ENCODE measurements at places on chromosomes 5 and 9.
A peak's percentile ranks its signal among the peaks of the same experiment; 100 is the strongest.

- no peak for DNase-seq
These were observed 21.8 kb downstream of the MEF2C start for GRCh38 chr5:88861231-88861630.

GRCh38 chr5:176647843-176648473 lies 674 bp downstream of the TSPAN17 start:
- DNase-seq, result peak; percentile 70

DNA sequence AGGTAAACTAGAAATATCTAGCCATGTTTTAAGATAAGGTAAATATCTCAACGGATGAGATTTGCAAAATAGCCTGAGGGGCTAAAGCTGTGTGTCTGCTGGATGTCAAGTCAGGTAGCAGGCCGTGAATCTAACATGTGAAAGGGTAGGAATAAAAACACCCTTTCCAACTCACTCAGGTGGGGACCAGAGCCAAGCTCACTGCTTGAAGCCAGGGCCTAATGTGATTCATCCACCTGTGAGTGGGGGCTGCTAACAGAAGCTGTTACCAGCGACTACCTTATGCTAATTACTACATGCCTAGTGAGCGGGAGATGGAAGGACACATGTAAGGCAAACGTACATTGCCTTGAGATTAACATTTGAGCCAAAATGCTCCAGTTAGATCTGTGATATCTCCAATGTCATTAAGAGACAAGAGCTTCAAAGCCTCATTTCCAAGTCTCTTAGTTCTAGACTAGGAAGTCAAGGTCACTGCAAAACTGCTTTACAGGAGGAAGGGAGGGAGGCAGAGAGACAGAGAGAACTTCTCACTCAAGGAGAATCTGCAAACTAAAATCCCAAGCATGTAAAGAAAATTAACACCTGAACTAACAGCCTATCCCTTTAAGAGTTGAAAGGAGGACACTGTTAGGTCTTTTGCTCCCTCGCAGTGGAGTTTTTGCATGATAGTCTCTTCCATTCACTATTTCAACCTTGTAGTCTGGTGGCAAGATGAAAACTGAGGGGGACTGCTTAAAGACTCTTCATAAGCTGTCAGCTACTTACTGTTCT lies 141.6 kb upstream of the RPS23 start:
- DNase-seq, result no peak

DNA sequence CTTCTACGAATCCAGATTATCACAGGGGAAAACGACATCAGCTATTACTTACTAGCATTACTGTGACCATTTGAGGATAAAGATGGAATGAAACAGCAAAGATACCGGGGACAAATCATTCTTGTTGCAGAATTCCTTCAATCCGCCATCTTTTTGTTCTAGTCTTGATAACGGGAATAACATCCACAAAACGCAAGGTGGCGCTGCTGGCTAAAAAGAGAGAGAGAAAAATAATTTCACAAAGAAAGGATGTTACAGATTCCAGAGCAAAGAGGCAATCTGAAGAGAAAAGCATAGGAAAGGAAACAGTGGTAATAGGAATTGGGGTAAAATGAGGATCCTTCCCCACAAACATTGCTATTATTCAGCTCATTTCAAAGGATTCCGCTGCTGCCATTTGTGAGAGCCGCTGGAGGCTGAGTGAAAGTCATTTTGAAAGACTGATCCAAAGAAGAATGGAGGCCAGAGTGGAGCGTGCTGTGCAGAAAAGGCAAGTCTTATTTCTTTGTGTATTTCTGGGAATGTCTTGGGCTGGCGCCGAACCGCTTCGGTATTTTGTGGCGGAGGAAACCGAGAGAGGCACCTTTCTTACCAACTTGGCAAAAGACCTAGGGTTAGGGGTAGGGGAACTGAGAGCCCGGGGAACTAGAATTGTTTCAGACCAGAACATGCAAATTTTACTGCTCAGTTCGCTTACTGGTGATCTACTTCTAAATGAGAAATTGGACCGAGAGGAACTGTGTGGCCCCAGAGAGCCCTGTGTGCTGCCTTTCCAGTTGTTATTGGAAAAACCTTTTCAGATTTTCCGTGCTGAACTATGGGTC lies at the start of gene PCDHB7:
PCDHB7 (plus strand) TSS at position 264 of the 824 bp plus-strand sequence; CDS start at position 456, 192 bp downstream.
- no peak for DNase-seq

- DNase-seq, result no peak
These were observed 178.1 kb downstream of the TMEM161B start for GRCh38 chr5:88090506-88090905.

GRCh38 chr5:89302102-89302891 lies 419.3 kb upstream of the MEF2C start:
- DNase-seq, result no peak

GRCh38 chr9:30732060-30732459 lies 1652.4 kb upstream of the ACO1 start:
- DNase-seq, result no peak

DNA sequence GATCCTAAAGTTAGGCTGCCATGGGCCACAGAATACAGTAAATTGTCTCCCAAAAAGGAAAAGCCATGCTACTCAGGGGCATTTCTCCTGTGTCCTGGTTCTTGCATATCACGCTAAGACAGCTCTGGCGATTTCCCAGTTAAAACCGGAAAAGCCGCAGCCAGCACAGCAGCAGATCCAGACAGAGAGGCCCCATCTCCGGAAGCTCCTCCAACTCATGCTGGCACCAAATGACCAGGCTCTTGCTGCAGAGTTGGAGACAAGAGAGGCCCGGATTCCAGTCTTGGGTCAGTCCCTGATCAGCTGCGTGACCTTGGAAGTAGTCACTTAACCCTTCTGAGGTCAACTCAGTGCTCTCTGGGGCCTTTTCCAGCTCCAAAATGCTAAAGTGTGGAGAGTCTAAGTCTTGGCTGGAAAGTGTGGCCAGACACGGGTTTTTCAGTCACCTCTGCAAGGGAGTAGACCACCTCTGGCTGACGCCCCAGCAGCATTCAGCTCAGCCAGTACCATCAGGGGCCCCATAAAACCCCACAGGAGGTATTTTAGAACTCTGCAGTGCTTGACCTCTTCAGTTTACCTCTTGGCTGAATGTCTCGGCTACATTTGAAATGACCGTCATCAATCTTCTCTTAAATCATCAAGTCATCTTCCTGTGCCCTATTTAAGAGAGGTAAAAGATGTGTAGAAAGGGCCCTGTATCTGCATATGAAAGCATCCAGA lies 16.2 kb downstream of the GDNF start:
- no peak for DNase-seq

DNA sequence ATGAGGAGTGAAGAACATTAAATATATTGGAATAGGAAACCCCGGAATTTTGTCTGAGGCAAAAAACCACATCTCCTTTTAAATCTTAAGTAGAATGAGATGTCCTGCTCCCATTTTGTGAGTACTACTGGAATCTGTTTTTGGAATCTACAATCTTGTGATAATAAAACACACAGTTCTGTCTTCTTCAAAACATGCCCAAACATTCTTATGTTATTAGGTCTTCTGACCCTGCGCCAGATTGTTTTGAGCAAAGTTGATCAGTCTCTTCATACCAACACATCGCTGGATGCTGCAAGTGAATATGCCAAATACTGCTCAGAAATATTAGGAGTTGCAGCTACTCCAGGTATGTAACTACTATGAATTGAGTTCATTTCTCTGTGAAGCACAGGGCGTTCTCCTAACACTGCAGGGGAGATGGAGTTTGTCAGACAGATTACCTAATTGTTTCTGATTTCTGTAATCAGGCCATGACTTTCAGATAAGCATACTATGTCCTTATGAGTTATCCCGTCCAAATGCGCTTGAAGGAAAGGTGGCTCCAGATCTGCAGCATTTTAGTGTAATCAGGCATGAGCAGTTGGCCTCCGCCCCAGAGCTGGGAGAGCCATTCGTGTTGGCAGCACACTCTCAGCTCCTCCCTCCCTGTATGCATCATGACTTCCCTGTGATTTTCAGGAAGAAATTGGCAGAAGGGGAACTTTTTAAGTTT lies 88.0 kb downstream of the NLN start:
- DNase-seq, result no peak

DNA sequence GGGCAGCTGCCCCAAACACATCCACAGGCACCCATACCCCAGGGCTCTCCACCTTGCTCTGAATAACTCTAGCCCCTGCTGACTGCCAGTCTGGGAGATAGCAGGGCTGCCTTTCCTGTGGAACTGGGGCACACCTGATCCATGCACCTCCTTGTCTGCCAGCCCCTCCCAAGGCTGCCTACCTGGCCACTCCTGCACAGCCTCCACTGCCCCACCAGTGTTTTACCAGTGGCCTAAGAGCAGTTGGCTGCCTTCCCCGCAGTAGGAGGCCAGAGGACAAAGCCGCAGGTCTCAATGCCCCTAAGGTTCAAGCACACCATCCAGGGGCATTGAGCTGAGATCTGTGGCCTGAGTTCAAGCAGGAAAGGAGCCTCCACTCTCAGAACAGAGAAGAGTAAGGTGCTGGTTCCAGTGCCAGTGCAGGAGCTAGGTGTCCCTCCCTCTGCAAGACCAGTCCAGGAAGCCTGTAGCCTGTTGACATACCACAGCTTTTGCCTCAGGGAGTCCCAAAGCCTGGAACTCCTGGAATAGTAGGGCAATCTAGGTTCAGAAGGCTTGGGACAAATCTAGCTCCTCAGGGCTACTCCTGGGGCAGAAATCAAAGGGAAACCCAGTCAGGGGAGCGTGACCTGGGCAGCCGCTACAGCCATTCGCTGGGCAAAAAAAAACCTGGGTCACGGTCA lies 514.5 kb upstream of the PTGER4 start:
- no peak for DNase-seq

DNA sequence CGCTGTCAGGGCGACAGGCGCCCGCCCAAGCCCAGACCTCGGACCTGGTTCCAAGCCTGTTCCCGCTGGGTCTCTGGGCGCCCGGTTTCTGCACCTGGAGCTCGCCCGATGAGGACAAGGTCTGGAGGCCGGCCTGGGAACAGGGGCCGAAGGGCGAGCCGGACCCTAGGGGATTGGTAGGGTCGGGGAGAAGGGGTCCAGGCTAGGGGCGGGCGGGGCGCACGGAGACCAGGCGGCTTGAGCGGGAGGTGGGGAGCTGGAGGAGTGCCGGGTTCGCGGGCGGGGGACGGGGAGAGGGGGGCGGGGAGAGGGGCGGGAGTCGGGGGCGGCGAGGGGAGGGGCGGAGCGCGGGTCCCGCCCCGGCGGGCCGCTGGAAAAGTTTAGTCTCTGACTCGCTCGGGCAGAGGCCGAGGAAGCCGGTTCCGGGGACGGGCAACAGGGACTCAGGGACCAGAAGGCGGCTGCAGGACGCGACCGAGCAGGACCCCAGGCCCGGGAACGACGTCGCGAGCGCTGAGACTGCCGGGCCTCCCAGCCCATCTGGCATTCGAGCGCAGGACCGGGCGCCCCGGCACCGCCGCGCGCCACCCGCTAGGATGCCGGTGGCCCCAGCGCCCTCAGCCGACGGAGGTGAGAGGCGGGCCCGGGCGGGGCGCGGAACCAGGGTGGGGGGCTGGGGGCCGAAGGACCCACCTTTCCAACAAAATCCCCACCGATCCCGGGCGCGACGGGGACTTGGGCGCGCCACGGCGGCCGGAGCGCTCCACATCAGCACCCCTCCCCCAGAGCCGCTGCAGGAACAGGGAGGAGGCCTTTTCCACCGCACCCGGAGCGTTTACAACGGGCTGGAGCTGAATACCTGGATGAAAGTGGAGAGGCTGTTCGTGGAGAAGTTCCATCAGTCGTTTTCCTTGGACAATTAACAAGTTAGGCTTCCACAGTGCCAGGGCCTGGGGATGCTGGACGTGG lies at the start of gene S1PR3:
S1PR3 (plus strand) TSS at position 403 of the 969 bp plus-strand sequence. CDS start 9,733 bp downstream, outside the sequence.
- peak; percentile 76 for DNase-seq

- no peak for DNase-seq
These were observed 164.4 kb downstream of the DAB2IP start for GRCh38 chr9:121815546-121816448.

DNA sequence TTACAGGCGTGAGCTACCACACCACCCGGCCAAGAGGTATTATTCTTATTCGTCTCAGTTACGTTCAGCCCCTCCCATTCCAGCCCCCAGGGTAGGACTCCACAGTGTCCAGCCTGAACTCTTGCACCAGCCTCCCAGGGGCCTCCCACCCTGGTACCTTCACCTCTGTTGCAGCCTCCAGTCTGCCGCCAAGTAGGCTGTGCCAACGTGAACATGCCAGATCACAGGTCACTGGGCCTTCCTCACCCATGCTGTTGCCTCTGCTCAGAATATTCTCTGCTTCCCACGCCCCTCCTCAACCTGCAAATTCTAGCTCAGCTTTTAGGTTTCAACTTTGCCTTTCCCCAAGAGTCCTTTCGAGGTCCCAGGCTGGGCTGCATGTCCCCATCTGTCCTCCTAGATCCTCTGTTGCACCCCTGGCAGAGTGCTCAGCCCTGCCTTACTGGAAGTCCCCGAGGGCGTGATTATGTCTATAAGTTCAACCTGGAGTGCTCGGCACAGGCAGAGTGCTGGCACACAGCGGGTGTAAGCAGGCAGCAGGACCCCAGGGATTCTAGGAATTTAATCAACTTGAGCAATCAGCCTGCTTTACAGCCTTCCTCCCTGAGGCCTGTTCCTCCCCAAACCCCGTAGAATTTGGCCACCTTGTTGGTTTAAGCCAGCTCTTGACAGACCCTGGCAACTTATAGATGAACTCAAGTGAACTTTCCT lies 13.1 kb upstream of the STXBP1 start:
- DNase-seq, result no peak

DNA sequence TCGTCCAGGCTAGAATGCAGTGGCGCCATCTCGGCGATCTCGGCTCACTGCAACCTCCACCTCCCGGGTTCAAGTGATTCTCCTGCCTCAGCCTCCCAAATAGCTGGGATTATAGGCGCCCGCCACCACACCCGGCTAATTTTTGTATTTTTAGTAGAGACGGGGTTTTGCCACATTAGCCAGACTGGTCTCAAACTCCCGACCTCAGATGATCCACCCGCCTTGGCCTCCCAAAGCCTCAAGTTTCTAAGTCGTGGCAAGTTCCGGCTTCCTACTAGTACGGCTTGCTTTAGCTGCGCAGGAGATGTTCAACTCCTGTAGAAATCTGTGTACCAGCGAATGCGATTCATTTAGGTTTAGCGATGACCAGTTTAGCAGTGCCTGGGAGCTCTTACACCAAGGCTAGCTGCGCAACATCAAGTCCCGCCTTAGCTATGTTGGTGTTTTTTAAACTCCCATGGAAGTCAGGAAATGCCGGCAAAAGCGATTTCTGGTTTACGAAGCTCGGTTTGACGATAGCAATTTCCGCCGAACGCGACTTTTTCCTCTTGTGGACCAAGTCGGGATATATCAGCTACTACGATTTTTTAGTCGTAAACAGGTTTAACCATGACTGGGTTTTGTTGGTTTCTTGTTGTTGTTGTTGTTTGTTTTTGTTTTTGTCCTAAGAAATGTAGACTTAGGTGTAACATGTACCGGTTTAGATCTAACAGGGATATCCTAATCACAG lies 46.4 kb downstream of the ANXA2R start:
- DNase-seq, result no peak

DNA sequence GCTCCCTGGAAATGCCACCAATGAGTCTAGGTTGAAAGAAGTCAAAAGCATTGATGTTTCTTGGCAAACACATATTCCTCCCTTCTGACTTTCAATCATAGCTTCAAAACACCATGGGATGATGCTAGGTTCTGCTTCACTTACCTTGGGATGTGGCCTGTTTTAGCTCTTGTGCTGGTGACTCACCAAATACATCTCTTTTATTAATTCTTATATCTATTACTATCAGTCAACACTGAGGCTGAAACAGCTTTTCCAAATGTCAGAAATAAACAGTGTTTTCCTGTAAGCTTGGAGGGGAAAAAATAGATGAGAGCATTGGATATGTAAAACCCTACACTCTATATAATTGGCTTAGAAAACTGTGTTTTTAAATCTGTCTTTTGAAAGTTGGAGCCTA lies 245.4 kb upstream of the NREP start:
- no peak for DNase-seq

- DNase-seq, result peak; percentile 86
These were observed 36.3 kb downstream of the FAM163B start for GRCh38 chr9:133572821-133573361.

Data from Right ventricle myocardium inferior (tissue), 1 donor.